ENCODE measurements at places on chromosomes 5 and 9.

DNA sequence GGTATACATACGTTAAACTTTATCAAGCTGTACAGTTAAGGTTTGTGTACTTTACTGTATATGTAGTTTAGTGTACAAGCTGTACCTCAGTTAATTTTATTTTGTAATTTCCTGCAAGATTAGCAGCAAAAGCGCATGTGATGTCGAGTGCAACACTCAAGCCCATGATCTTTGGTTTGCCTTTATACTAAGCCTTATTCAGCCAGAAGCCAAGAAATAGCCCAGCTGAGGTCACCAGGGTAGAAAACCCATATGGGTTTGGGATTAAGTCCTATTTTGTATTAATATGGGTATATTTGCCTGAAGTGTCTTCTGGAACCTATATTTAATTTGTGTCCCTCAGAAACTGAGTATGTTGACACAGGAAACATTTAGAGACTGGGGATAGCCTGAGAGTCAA lies 59.3 kb downstream of the ZFAND5 start:
- no peak for DNase-seq

- peak; percentile 70 for DNase-seq
Observed at GRCh38 chr9:26856413-26857032, 36.1 kb downstream of the CAAP1 start.

DNA sequence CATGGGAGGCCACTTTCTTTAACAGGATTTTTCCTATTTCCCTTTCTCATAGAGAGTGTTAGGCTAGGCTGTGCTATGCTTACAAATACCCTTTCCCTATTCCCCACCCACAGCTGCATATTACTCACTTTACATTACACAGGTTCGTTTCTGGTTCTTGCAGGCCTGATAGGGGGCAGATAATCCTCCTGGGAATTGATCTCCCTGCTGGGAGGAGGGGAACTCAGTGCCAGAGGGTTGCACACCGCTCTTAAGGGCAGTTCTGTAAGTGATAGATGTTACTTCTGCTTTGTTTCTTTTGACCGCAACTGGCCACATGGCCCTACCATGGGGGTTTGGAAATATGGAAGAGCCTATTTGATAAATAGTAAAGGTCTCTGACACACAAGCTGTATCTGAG lies 54.0 kb upstream of the NTRK2 start:
- DNase-seq, result no peak

GRCh38 chr5:131593921-131594320 lies 41.1 kb downstream of the RAPGEF6 start:
- DNase-seq, result no peak

- no peak for DNase-seq
Observed at GRCh38 chr9:2144619-2145018, 129.5 kb downstream of the SMARCA2 start.

DNA sequence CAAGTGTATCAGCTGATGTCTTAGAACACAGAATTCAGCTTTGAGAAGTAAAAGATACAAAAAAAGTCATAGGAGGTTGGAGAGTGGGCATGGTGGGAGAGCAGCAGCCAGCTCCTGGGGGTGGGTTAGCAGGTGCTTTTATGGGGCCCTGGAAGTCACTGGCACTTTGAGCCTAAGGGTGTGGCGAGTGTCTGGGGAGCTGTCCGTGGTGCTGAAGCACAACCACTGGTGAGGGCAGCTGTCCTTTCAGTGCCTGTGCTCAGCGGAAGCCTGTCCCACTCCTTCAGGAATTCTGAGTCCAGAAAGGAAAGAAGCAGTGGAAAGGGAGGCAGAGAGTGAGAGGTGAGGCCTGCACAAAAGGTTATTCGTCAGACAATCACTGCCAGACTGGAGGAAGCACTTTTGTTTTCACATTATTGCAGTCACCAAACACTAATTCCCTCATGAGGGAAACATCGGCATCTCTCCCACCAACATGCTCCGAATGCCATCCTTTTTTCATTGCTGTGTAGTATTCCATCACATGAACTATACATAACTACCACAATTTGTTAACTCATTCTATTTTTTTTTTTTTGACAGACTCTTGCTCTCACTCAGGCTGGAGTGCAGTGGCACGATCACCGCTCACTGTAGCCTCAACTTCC lies 59.4 kb upstream of the RAPGEF1 start:
- DNase-seq, result peak; percentile 26

DNA sequence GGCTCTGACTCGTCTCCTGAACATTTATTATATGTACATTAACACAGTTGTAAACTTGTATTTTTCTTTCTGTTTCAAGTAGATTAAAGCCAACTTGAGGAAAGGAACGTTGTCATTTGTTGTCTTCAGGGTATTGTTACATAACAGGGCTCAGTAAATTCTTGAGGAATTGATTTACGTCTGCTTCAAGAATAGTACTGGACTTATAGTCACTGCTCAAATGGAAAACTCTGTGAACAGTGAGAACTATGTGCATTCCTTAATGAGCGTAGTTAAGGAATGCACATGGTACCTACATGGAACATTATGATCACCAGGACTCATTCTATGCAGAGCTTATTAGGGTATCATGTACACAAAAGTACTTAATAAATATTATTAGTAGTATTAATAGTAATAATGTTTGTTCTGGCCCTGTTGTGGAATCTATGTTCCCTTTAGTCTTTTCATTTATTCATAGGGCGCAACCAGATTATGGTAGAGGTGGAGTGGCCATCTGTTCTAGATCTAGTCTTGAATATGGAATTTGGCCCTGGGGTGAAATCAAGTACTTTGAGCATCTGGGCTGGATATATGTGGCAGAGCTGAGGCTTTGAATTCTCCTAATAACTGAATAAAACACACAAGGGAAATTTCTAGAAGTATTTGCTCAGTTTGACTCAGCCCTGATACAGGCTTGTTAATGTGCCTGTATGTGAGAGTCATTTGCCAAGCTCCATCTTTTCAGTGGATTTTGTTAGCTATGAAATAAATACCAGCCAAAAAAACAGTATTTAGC lies 108.6 kb upstream of the SH3GL2 start:
- no peak for DNase-seq

- peak; percentile 57 for DNase-seq
Observed at GRCh38 chr5:166370928-166371690, 1920.3 kb upstream of the WWC1 start.

DNA sequence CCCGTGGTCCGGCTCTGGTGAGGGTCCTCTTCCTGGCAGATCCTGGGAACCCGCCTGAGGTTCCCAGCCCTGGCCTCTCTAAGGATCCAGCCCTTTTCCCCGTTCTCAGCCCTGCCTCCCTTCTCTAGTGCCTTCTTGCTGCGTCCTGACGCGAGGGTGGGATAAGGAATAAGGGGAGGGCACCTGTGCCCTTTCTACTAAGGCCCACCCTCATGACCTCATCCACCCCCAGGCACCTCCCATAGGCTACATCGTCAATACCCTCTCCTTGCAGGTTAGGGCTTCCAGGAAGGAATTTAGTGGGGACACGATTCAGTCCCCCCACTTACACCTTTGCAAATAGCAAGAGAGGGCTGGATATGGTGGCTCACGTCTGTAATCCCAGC lies 10.7 kb upstream of the DIPK1B start:
- DNase-seq, result no peak

DNA sequence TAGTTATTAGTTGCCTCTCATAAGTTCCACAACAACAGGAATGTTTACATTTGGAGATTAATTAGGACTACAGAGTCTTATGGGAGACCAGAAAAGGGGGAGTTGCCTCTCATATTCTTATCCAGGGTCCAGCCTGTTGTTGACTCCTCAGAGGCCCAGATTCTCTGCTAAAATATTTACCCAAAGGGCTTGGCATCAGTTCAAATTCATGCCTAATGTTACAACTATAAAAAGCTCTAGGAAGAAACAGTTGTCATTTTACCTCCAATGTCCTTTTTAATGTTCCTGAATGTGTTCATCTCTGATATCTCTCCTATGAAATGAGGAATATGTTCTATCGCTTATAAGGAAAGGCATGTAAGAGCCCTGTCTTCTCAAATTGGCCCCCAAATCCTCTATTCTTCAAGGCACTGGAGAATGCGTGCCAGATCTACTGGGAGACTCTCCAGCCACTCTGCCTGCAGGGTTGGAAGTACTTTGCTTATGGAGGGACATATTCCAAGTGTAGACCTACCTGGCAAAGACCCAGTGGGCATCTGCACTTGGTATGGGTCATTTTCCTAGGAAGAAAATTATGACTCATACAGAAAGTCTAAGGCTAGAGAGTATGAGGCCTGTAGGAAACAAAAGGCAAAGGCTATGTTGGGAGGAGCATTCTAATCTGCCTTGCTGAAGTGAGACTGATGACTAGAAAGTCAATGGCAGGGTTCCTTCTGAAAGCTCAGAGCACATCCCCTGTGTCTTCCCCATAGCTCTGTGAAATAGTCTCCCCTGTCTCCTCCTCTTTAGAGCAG lies 192.6 kb downstream of the ESM1 start:
- DNase-seq, result peak; percentile 13

GRCh38 chr5:105982526-105982925 lies 1688.2 kb downstream of the EFNA5 start:
- no peak for DNase-seq

DNA sequence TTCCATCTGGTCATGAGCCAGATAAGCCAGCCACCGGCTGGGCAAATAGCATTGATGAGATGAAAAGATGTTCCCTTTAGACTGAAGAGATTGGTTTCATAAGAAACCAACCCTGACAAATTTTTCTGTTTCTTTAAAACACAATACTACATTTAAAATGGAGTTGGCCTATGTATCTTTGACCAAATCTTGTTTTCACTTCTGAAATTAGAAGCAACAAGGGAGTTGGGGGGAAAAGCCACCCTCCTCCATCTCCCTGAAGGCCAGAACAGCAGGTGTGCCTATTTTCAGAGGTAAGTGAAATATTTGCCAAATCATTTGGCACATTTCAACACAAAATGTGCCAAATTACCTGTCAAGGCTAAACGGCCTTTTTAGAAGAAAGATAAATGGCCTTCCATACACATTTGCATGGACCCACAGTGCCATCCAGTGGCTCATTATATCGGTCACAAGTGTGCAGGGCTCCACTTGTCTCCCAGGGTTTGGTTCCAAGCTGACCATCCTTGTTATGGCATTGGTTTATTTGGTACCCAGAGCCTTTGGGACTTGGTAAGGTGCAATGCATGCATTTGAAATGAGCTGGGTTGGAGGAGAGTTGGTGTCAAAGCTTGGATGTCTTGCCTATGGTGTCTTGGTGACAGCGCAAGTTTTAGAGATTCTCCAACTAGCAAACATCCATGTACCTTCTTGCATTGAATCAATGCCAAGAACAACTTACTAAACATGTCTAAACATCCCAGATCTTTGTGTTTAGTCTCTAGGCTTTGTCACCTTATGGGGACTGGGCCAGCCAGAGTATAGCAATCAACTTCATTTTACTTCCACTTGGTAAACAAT lies 372.0 kb upstream of the KIF2A start:
- DNase-seq, result peak; percentile 18

GRCh38 chr5:134569758-134570364 lies 44.4 kb downstream of the JADE2 start:
- no peak for DNase-seq

DNA sequence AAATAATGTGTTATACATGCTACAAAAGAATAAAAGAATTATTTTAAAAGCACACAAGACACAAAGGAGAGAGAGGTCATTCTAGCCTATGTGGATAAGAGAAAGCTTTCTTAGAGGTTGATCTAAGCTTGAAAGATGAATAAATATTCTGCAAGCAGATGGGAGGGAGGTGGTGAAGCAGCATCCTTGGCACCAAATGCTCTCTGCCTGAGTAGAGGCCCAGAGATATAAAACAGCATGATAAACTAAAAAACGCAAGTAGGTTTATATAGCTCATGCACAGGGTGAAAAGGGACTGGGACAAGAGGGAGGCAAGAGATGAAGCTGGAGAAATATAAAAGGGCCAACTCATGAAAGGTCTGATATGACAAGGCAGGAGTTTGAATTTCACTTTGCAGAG lies 283.2 kb upstream of the POU5F2 start:
- no peak for DNase-seq

DNA sequence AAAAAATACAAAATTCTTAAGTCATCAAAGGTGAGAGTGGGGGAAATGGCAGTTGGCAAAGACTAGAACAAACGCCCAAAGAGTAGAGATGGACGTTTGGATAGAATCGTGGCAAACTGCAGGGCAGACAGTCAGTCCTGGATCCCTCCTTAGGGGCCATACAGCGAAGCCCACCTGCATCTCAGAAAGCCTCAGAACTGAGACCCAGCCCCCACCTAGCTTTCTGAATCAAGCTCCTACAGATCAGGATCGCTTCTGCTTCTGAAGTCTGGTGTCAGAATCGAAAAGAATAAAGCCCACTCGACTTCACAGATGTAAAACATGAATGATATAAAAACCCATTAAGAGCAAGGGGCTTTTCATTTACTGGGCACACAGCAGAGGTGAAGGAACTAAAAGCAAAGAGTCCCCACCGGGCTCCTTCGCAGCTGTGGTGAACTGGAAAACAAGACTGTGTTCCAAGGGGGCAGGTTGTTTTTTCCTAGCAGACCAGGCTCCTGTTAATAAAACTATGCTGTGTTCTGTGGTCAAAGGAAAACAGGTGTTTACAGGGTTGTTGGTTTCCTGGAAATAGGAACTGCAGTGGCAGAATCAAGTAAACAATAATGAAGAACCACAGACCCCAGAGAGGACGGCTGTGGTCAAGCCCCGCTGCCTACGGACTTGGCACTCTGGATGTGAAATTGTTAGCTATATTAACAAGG lies 91.8 kb downstream of the TLE1 start:
- no peak for DNase-seq

DNA sequence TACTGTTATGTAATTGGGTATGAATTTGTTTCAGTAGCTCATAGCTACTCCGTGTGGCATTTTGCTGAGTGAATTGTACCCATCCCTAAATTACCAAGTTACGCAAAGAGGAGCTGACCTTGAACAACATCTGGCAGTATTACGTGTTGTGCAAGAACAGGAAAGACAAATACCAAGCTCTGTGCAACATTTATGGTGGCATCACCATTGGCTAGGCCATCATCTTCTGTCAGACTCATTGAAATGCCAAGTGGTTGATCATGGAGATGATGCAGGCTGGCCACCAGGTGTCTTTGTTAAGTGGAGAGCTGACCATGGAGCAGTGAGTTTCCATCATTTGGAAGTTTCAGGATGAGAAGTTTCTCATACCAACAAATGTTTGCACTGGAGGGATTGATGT lies 15.0 kb downstream of the ZSWIM6 start:
- peak; percentile 49 for DNase-seq

DNA sequence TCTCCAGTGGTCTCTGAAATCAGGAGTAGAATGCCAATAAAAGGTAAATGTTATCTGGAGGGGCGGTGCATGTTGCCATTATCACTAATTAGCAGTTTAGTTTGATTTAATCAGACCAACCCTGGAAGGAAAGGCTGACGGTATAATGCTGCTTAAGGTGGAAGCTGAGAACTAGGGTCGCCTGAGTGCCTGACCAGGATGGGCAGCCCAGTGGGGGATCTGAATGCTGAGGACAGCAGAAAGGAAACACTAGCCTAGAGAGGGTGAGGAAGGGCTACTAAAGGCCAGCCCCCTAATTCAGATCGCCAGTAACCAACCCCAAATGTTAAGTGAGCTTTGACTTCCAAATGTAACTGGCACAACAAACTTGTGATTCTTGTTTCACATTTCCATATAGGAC lies 172.2 kb downstream of the APBA1 start:
- no peak for DNase-seq
